ENCODE measurements at places on chromosomes 4 and X.

- DNase-seq = no peak
Observed at GRCh38 chr4:42917296-42917695, 24.8 kb downstream of the GRXCR1 start.

DNA sequence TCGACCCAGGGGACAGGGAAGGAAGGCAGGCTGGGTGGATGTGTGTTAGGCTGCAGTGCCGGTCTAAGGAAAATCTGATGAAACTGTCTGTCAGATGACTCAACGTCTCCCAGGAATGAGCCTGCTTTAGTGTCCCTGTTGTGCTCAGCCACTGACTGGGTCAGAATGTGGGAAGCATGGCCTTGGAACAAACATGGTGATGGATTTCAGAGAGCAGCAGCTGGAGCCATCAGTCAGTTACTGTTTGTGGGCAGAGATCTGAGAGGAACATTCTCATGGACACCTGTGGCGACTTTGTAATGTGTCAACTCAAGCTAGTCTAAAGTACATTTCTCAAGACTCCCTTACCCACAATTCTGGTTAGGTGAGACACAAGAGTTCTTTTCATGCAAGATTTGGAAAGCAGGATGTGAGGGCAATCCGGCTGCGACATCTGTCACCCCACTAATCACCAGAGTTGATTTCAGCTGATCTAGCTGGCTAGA, 63.2 kb downstream of the ANAPC10 start:
- peak; percentile 75 for DNase-seq

- DNase-seq = peak; percentile 21
Observed at GRCh38 chr4:24209131-24209530, 319.3 kb upstream of the PPARGC1A start.

DNA sequence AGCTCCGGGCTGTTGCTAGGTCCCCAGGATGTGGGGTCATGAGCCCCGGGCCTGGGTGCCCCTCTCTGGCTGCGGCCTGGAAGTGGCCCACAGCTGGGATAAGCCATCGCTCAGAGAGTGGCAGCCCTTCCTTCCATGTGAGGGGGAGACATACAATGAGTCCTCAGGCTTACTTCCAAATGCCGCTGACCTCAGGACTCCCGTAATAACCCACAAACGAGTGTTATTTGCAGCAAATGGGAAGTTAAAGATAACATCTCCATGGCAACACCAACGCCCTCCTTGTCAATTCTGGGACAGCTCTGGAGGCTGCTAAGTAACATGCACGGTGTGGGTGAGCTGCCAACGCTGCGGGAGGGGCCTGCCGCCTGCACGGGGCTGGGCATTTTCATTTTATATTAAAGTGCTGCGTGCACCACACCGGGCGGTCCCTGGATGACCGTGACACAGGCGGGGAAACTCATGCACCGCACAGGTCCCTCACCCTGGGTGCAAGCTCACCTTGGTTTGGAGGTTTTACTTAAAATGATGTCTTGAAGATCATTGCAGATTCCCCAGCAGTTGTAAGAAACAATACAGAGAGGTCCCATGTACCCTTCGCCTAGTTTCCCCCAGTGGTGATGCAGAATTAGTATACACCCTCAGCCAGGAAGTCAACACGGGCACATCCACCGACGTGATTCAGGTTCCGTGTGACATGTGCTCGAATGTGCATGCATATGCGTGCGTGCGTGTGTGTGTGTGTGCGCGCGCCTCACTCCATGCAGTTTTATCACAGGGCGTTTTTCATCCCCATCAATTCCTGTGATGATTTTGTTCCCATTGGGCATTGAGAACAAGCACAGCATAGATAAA, 79.4 kb downstream of the ABLIM2 start:
- DNase-seq = no peak

GRCh38 chr4:84024405-84024804, 474.7 kb downstream of the NKX6-1 start:
- DNase-seq = no peak

DNA sequence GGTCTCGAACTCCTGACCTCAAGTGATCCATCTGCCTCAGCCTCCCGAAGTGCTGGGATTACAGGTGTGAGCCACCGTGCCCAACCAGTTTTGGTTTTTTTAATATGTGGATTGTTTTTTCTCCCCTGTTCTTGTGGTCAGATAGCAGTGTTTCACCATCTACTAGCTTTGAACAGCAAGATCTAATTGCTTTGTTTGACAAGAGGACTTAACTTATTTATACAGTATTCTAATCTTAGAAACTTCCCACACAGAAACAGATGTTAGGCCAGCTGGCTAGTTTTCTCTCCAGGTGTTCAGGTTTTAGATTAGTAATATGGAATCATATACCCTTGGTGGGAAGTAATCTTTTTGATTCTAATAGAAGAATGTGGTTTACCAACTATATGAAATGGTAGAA, 12.9 kb downstream of the ING2 start:
- no peak for DNase-seq

Measured in foreskin fibroblast (primary cell).